ENCODE measurements at places on chromosomes 16 and 17.

GRCh38 chr16:83623892-83624291 is 183.9 kb upstream of the HSBP1 start:
- DNase-seq = no peak

GRCh38 chr16:57941016-57941664 is 29.8 kb downstream of the CNGB1 start:
- DNase-seq = no peak

GRCh38 chr17:50344731-50345365 is 1.1 kb upstream of the XYLT2 start:
- no peak for DNase-seq

DNA sequence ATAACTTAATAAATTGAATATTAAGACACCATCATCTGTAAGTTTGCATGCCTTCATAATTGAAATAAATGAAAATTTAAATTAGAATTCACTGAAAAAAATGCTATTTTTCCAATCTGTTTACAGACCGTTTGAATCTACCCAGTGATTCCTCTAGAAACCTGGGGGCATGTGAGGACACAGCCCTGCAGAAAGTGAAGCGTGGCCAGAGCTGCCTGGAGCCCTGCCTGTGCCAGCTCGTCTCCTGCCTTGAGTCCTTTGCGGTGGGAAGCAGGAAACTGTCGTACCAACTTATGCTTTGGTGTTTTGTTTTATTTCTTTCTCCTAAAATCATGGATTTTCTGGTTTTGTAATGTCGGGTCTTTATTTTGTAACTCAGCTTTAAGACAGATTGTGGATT is 67.8 kb upstream of the FA2H start:
- no peak for DNase-seq

DNA sequence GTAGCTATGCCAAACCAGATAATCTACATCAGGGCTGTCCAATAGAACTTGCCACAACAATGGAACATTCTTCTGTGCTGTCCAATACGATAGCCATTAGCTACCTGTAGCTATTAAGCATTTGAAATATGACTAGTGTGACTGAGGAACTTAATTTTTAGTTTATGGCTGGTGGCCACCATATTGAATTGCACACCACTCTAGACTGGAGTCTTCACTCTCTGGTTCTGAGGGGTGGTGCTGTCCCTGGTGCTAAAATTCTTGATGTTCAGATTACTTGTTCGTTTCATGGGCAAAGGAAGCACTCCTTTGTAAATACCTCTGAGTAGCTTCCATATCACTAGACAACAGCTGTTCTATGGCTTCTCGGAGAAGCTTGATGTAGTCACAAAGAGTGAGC is 296.6 kb downstream of the NPIPA8 start:
- no peak for DNase-seq
